ENCODE measurements at places on chromosomes 2 and 18.
A peak's percentile ranks its signal among the peaks of the same experiment; 100 is the strongest.

GRCh38 chr2:50347358-50348044, 684.4 kb downstream of the NRXN1 start:
- DNase-seq, result peak; percentile 41

DNA sequence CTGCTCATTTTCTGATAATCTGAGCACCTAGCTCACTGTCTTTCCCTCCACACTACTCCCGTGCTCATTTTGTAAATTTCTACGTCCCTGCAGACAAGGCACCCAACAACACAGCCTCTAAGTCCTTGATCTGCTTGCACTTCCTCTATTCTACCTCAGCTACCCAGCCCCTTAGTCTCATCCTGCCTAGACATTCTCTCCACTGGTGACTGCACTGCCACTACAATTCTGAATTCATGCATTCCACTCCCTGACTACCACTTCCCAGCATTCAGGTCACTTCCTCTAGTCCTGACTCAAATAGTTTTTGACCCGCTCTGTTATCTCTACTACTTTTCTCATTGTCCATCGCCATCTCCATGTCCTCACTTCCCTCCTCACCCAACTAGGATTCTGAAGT, 155.7 kb downstream of the DYM start:
- DNase-seq, result no peak

- peak; percentile 20 for DNase-seq
These were observed 47.7 kb downstream of the OSBPL6 start for GRCh38 chr2:178241844-178242551.

DNA sequence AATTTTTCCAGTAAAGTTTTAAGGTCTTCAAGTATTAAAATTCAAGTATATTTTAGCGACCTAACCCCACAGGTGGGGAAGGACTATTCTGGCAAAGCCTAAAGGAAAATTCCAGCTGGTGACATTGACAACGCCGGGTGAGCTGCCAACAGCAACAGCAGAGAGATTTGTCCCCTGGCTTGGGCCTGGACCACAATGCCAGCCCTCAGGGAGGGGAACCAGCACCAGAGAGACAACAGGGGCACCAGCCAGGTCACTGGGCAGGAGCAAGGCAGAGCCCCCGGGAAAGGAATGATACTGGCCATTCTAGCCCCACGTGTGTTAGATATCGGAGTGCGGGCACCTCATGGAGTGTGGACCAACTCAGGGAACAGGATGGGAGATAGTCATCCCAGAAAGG, 95.7 kb downstream of the ARMC9 start:
- DNase-seq, result no peak

DNA sequence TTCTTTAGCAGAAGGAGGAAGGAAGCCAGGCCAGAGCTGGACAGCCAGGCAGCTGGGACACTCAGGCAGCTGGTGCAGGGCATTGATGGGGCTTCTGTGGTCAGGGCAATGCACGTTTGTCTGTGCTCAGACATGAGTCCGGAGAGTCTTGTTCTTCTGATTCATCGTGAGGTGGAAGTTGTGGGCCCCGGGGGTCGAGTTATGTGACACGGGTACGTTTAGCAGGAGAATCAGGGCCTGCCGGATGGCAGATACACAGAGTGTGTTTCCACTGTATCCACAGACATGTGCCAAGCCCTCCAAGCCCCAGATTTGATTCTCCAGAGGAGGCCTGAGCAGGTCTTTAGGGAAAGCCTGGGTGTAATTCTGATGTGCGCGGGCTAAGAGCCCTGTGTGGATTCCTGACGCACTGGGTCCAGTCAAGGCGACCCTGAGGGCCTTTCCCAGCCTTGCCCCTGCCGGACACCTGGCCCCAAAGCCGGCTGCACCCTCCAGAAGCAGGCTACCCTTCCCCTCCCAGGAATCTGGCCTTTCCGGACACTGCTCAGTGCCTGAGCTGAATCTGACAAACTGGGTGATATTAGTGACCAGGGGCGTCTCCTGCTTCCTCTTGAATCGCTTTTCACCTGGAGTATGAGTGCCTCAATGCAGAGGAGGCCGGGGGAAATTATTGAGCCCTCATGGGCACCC, 10.1 kb downstream of the ARHGEF4 start:
- DNase-seq, result no peak

- no peak for DNase-seq
These were observed 145.6 kb downstream of the TGIF1 start for GRCh38 chr18:3595369-3596273.

DNA sequence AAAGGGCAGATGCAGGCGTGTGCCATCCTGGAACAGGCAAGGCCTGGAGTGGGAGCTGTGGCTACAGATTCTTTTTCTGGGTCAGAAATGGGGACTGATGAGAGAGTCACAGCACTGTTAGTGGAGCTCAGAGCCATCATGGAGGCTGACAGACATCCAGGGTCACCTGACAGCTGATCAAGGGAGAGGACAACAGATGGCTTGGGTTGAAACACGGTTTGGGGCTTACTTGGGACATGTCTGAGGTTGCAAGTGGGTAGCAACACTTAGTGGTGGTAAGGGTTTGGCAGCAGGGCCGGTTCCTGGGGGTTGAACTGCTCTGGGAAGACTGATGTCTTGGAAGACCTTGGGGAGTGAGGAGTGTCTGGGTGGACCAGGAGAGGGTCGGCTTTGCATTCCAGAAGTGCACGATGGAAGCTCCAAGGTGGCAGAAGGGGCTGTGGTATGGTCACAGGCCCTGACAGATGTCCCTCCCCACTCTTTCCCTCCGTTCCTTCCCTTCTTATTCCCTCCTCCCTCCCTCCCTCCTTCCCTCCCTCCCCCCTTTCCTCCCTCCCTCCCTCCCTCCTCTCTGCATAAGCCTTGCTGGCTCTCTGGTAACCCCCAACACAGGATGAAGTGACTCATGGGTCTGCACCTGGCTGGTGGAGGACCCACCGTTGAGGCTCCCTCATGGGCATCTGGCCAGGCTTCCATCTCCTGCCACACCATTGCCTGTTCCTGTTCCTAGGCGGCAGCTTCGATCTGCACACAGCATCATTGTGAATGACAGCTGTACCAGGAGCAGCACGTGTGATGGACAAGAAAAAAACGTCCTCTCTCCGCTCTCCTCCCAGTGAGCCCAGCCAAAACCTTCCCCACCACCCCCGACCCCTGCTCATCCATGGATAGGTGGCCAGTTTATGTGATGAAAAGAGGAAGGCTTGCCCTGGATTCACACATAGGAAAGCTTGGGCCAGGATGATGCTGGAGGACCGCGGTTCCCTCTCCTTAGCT, 63.8 kb upstream of the RPL31 start:
- DNase-seq, result no peak

DNA sequence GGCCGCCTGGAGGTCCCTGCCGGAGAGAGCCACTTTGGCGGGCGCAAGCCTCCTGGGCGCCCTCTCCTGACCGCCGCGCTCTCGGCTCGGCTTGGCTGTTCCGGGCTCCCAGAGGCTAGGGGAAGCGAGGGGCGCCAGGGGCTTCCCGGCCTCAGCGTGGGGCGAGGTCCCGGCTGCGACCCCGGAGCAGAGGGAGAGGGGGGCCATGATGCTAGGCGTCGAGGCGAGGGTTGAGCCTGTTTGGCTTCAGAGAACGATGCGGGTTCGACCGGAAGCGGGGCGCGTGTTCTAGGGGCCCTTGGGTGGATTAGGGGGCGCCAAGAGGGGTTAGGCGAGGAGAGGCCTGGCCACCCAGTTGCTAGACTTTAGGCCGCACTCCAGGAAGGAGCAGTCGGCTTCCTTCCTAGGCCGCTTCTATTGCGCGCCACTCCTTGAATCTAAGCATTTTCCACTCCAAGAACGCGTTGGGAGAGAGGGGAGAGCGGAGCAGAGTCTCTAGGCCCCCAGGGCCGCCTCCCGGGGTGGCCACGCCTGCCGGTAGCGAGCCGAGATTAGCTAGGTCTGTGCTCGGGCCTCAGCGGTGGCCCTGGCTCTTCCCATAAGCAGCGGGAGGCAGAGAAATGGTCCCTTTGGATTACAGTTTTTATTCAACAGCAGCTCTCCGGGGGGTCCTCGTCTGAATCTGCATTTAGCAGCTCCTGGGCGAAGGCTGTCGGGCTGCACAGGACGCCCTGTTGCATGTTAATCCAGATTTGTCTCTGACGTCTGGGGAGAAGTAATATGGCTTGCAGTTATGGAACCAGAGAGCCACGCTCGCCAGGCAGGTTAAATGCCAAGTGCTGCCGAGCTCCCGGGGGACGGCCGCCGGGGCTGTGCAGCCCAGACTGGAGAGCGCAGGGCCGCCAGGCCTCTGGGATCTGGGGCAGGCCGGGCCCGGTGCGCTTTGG, 11.3 kb downstream of the MEIS1 start:
- no peak for DNase-seq

- DNase-seq, result no peak
These were observed 134.0 kb downstream of the HDAC4 start for GRCh38 chr2:239266779-239267287.

- no peak for DNase-seq
These were observed 690.5 kb downstream of the ADCYAP1 start for GRCh38 chr18:1595195-1595594.

DNA sequence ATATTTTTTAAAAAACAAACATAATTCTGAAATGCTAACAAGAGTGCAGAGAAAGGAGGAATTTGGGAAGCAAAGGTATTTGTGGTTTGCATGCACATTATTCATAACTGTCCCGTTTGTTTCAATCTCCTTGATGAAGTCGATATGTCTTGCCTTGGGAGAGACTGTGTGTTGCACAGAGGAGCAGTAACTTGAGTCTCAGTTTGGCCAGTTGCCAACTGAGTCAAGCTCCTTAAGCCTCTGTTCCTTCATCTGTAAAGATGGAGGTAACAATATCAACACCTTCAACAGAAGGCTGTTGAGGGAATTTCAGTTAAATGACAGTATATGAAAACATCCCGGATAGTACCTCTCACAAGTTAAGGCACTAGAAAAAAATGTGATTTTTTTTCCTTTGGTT, 226.2 kb downstream of the ASXL3 start:
- no peak for DNase-seq

- no peak for DNase-seq
These were observed 39.5 kb downstream of the CYTIP start for GRCh38 chr2:157404363-157404762.

DNA sequence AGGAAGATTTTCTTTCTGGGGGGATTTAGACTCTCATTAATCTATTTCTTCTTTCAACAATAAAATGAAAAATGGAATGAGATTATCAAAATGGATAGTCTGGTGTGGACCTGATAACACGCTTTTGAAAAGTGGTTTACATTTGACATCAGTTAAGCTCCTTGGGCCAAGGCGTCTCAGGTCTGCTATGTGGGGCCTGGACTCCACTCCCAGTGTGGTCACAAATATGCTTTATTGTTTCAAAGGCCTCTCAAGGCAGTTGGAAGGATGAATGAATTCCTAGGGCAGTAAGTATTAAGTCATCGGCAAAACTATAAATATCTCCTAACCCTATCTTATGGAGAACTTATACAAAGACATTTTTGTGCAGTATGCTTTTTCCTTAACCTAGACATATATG, 74.5 kb downstream of the ETAA1 start:
- no peak for DNase-seq

Data from head of caudate nucleus (tissue), 42 donors.